ENCODE measurements at places on chromosomes 2 and 18.

DNA sequence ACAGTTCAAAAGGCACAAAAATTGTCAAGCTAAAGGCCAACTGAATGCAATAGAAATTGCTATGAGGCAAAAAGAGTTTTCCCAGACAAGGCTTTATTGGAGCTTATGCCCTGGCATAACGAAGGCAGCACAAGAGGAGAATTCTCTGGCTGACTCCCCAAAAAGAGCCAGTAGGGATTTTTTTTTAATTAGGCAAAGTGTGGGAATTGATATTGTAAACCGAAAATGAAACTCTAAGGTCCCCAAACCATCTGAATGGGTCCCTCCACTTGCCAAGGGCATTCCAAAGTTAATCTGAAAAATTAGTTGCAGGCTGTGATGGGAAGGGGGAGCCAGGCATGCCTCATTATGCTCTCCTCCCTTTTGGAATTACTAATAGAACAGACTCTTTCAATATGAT, 118.9 kb downstream of the SPOPL start:
- H3K4me3 ChIP-seq, result no peak overlapping the region
- peaks cover 12% of the 10 kb centered on the region for H3K4me1 ChIP-seq
- no peaks in the 10 kb centered on the region for H3K27me3 ChIP-seq
- H3K36me3 ChIP-seq, result no peaks in the 10 kb centered on the region
- H3K27ac ChIP-seq, result no peak overlapping the region
- no peak for DNase-seq

DNA sequence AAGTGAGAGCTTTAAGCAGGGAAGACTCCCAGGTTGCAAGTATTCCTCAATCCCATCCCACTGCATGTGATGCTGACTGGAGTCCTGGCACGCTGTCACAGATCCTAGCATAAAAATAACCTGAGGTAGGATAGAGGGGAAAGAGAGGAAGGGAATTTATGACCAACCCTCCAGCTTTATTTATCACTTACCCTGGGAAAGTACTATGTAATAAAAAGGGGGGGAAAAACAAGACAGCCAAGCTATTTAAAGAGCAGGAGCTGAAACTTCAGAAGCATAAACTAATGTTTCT, 122.2 kb downstream of the SLC8A1 start:
- H3K27ac ChIP-seq, result no peak overlapping the region
- H3K4me1 ChIP-seq, result no peaks in the 10 kb centered on the region
- H3K4me3 ChIP-seq, result no peak overlapping the region
- no peak for DNase-seq

DNA sequence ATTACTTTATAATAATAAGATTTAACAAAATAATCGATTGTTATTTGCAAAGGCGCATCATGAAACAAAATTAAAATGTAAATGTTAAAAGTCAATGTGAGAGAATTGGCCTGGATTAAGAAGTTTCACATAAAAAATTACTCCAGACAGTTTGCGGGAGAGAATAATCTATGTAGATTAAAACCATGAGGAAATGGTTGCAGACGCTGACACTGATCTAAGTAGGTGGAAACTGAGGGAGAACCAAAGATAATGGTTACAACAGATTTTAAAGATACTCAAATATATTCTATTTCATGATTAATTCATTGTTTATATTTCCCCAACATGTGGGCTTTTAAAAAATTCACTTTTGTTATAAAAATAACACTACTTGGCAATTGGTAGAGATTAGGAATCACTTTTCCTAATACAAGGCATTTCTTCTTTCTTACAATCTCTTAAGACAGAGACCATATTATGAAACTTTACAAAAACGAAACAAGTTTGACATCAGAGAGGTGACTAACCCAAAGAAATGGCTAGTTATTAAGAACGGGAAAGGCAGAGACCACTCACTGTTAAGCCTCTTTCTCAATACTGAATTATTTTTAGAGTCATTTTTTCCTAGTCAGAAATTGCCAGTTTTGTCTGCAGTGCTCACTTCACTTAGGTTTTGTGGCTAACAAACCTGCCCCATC, 1.6 kb downstream of the KANSL1L start:
- H3K4me1 ChIP-seq, result peaks cover 31% of the 10 kb centered on the region
- DNase-seq, result peak; percentile 36
- peak overlapping the region; percentile 95 for H3K27ac ChIP-seq
- H3K27me3 ChIP-seq, result no peaks in the 10 kb centered on the region
- H3K4me3 ChIP-seq, result peak overlapping the region; percentile 72

- H3K27ac ChIP-seq, result no peak overlapping the region
- peaks cover 4% of the 10 kb centered on the region for H3K4me1 ChIP-seq
- no peaks in the 10 kb centered on the region for H3K36me3 ChIP-seq
- no peak for DNase-seq
Observed at GRCh38 chr2:10879624-10880585, 31.8 kb upstream of the KCNF1 start.

DNA sequence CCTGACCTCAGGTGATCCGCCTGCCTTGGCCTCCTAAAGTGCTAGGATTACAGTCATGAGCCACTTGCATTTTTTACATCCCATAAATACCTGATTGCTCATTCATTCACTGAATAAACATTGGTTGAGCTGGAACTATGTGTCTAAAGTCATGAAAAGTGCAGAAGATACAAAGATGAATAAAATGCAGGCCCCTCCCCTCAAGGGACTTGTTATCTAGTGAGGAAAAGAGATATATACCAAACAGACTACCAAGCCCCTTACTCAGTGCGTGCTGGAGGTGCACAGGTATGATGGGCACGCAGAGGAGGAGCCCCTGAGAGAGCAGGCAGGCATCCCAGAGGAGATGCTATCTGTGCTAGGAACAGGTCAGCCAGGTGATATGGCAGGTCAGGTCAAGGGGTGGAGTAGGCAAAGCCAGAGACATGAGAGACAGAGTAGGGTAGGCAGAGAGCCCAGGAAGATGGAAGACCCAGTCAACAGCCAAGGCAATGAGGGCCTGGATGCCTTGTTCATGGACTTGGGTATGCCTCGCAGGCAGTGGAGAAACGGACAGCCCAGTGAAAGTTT, 7.7 kb downstream of the FHL2 start:
- H3K4me3 ChIP-seq, result no peak overlapping the region
- no peaks in the 10 kb centered on the region for H3K27me3 ChIP-seq
- DNase-seq, result no peak
- no peak overlapping the region for H3K27ac ChIP-seq
- no peaks in the 10 kb centered on the region for H3K4me1 ChIP-seq

GRCh38 chr2:224185023-224185601, 146.0 kb upstream of the SERPINE2 start:
- no peak overlapping the region for H3K4me3 ChIP-seq
- no peak for DNase-seq
- H3K4me1 ChIP-seq, result no peaks in the 10 kb centered on the region
- no peaks in the 10 kb centered on the region for H3K27me3 ChIP-seq
- no peak overlapping the region for H3K27ac ChIP-seq

- DNase-seq, result no peak
- no peaks in the 10 kb centered on the region for H3K36me3 ChIP-seq
- no peaks in the 10 kb centered on the region for H3K27me3 ChIP-seq
- no peaks in the 10 kb centered on the region for H3K4me1 ChIP-seq
- H3K4me3 ChIP-seq, result no peak overlapping the region
Observed at GRCh38 chr2:231259104-231259503, 60.7 kb downstream of the ARMC9 start.

- no peaks in the 10 kb centered on the region for H3K27me3 ChIP-seq
- no peaks in the 10 kb centered on the region for H3K36me3 ChIP-seq
- H3K4me3 ChIP-seq, result no peak overlapping the region
- H3K4me1 ChIP-seq, result no peaks in the 10 kb centered on the region
- H3K27ac ChIP-seq, result no peak overlapping the region
Observed at GRCh38 chr18:34595690-34596089, 114.4 kb upstream of the DTNA start.

DNA sequence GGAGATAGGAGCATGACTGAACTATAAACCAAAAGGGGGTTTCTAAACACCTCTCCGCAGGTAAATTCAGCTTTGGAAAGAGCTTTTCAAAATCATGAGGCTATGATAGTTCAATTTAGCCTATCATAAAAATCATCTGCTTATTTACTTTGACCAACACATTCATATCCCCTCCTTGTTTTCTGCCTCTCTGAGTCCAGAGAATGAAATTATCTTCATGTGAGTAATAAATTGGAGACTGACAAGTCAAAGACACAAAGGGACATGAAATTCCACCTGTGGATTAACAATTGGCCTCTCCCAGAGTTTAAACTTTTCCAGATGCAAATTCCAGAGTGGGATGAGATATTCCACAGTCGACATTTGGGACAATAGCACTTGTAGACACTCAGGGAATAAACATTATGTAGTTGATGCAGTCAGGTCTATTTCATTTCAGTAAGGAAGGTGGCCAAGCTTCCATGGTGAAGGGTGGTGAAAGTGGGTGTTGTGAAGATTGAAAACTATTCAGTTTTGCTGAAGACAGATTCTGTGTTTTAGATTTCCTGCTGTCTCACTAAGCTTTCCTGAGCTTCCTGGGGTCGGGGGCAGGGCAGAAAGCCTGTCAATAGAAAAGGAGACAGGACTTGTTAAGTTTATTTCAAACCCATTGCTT, 84.7 kb downstream of the CDC42EP3 start:
- H3K36me3 ChIP-seq, result no peaks in the 10 kb centered on the region
- H3K4me3 ChIP-seq, result no peak overlapping the region
- no peak overlapping the region for H3K27ac ChIP-seq
- H3K4me1 ChIP-seq, result peaks cover 32% of the 10 kb centered on the region
